ENCODE measurements at places on chromosomes 2 and 18.

DNA sequence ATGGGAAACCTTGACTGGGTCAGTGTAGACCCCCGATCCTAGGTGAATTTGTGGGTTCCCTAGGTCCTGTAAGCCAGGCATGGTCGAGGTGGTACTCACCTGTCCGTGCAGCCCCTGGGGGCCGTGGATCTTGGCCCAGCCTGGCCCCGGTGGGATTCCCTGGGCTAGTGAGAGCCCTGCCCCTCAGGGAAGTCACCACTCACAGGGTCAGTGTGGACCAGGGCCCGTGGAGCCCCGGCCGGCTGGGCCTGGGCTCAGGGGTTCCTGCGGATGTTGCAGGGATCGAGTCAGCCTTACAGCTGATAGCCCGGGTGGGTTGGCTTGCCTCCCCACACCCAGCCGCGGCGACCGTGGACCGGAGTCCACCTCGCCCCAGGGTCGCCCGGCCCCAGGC, 528 bp downstream of the ATG9A start:
- DNase-seq, result no peak

GRCh38 chr2:28407976-28408690, 15.5 kb downstream of the FOSL2 start:
- DNase-seq, result no peak

DNA sequence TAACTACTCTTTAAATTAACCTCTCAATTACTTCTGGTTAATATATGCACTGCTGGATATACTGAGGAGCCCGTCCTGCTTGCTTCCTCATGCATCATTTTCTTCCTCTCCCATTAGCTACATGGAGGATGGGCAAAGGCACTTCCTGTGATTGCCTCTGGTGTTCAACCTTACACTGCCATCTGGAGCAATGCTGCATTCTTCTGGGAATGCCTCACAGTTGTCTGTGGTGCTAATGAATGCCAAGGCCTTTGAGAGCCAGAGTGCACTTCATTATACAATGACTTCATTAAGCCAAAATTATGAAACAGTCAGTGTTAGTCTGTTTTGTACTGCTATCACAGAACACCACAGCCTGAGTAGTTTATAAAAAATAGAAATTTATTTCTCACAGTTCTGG, 134.8 kb upstream of the DOCK10 start:
- DNase-seq, result peak; percentile 76

GRCh38 chr2:120290737-120291136, 38.1 kb downstream of the RALB start:
- no peak for DNase-seq

- DNase-seq, result no peak
These were observed 4.6 kb upstream of the SDC1 start for GRCh38 chr2:20229322-20230113.

GRCh38 chr2:201928363-201928762, 105.3 kb upstream of the FZD7 start:
- no peak for DNase-seq

DNA sequence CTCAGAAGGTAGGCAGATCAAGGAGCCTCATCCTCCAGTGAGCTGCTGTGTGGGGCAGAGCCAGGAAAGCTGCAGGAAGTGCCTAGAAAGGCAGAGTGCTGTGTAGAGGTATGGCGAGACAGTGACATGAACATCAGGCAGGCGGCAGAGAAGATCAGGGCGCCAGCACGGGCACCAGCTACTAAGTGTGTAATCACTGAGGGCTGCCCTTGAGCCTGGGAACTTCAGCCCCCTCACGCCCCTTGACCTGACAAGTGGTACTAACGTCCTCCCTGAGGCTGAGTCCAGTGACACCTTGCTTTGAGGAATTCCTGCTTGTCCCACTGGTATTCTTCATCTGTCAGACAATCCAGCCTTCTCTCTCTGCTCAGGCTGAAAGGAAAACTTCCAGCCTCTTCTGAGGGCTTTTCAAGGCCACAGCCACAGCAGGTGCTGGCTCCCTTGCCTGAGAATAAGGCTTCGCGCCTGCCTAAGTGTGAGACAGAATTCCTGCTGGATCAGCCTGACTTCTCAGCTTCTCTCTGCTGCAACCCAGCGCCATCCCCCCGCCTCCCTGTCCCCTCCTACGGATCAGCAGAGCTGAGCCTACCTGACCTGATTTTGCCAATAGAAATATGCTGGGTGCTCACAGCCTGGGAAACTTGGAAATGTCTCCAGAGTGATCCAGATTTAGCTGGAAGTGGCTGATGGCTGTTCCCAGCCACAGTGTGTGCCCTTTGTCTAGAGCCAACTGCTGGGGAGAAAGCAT, 148.0 kb downstream of the SMAD7 start:
- no peak for DNase-seq

DNA sequence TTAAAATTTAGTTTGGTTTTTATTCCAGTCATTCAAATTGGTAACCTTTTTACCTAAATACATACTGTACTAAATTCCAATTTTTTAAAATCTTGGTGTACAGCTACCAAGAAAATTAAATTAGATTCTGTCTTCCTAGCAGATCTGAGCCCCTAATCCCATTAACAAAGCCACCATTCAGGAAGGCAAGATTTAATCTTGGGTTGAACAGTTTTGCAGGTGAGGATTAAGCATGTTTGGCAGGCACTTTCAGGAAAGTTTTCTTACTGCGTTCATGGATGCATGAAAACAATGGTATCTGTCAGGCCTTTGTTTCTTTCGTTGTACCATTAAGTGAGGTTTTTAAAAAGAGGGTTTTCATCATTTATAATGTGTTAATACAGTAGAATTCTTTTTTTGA, 32.8 kb downstream of the ITPRID2 start:
- DNase-seq, result no peak

DNA sequence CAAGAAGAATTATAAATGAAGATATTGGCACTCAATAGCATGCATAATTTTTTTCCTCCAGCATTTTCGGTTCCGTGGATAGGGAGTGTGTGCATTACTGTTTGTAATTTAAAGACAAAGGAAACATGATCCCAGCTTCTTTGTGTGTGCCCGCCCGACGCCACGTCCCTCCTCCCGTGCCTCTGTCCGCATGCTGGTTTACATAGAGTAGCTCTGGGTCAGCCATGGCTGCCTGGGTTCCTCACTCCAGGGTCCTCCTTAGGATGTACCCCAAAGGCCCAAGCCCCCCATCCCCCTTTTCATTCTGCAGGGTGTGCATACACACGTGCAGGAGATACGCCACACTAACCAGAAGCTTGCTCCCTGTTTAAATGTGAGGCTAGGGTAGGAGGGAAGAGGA, 214.7 kb downstream of the KLHL29 start:
- no peak for DNase-seq

DNA sequence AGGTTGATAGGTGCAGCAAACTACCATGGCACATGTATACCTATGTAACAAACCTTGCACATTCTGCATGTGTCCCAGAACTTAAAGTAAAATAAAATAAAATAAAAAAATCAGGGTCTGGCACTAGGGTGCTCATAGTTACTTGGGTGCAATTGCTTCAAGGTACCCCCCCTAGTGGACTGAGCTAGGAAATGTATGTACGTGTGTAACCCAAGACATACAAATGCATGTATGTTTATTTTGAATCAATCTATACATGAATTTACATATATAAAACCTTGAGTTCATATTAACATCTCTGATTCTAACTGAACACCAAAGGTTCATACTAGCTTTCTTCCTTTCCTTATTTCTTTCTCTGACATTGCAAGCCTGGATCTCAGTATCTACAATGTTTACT, 51.5 kb downstream of the USP37 start:
- DNase-seq, result peak; percentile 46

- no peak for DNase-seq
These were observed 77.8 kb downstream of the ANTXR1 start for GRCh38 chr2:69090820-69091219.

DNA sequence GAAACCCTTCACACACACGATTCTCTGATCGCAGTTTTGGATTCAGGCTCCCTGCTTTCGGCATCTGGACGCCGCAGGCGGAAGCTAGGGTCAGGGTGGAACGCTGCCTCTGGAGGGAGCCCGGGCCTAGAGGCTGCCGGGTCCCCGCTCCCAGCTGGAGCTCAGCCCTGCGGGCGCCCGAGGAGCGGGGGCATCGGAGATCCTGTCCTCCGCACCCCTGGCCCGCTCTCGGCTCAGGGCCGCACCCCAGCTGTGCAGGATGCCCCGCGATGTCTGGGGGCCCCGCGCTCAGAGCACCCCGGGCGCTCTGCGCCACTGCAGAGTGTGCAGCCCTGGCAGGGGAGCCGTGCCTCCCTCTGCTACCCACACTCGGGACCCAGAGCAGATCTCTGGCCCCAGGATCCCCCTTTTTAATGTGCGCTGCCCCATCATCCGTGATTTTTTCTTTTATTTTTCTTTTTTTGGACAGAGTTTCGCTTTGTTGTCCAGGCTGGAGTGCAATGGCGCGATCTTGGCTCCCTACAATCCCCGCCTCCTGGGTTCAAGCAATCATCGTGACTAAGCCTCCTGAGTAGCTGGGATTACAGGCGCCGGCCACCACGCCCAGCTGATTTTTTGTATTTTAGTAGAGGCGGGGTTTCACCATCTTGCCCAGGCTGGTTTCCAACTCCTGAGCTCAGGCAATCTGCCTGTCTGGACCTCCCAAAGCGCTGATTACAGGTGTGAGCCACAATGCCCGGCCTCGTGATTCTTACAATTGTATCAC, 54.8 kb upstream of the TUBA3E start:
- peak; percentile 77 for DNase-seq

- peak; percentile 5 for DNase-seq
These were observed 496 bp upstream of the ITGA4 start for GRCh38 chr2:181456660-181457120.

GRCh38 chr18:2662990-2663389, 7.5 kb downstream of the SMCHD1 start:
- DNase-seq, result no peak

- DNase-seq, result no peak
These were observed 90.4 kb upstream of the LYPD1 start for GRCh38 chr2:132760405-132760804.

- DNase-seq, result peak; percentile 28
These were observed 143.0 kb downstream of the AQP4 start for GRCh38 chr18:26722565-26722931.

DNA sequence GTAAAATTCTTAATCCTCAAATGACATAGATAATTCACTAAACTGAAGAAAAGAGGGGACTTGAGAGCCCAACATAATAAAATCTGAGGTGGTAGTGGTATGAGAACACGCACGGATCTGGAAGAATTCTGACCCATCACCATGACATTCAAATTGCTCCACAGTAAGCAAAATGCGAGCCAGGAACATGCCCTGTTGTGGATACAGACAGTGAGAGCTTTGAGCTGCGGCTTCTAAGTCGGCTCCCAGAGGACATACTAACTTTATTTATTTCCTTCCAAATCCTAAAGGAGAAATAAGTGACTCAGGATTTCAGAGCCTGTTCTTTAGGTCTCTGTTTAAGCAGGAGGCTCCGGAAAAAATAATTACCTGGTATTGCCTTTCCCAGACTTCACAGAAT, 143.4 kb upstream of the SMAD7 start:
- no peak for DNase-seq

- peak; percentile 87 for DNase-seq
These were observed 3.9 kb upstream of the PRELID3A start for GRCh38 chr18:12403601-12404506.

DNA sequence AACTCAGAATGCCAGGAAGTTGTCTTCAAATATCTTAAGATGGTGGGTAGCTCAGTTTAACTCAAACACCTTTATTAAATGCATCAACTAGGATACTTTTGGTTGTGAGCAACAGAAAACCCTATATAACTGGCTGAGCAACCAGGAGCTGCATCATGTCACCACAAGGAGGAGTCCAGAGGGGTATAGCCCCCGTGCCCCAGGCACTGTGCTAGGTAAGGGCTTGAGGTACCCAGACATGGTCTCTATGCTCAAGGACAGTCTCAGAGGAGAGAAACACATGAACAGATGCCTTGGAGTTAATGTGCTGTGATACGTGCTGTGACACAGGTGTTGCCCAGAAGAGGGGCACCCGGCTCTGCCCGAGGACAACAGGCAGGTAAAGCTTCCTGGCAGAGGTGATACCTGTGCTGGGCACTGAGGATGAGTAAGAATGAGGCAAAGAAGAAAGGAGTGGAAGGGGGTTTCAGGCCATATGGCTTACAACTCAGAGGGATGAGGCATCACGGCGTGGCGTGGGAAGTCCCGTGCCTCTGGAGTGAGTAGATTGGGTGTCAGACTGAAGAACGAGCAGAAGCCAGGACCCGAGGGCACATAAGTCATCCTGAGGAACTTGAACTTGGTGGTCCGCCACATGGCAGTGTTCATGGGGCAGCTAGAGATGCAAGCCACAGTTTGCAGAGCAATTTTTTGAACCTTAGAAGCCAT, 32.0 kb upstream of the CAB39 start:
- peak; percentile 99 for DNase-seq

DNA sequence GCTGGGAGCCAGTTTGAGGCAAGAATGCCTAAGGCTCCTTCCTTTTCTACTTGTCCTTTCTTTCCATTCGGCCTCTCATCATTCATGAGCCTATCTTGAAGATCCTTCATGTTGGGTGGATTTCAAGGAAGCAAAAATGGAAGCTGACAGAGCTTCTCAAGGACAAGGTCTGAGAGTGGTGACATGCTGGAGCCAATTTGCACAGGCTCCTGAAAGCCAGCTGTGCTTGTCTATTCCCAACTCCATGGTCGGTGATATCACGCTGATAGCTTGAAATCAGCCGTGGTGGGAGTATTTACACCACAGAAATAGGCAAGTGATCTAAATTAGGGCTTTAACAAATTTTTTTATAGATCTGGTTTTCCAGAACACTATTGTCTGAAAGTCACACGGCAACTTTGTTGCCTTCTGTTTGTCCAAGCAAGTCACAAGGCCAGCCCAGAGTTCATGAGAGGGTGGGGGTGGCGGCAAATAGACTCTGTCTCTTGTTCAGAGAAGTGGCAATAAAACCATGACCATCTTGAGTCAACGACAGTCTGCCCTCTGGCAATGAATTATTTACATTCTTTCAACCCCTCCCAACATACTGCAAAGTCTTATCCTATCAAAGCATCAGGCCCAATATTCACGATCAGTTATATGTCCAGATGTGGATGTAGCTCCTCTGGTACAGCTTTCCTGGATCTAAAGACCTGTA, 49.9 kb upstream of the SLC35F5 start:
- peak; percentile 15 for DNase-seq

DNA sequence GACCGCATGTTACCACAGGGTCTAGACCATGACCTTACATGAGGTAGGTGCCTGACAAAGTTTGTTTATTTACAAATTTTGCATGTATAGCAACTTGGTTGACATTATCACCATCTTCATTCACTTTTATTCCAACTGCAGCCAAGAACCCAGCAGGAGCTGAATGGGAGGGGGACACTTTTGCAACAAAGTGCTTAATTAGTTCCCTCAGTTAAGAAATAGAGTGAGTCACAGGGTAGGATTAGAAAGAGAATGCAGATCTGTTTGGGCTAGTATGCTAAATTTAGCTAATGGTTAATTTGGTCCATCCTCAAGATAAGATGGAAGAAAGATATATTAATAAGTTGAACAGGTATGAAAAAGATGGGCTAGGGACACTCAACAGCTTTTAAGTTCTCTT, 678.9 kb downstream of the ARHGAP15 start:
- peak; percentile 59 for DNase-seq
